ENCODE measurements at places on chromosomes 7 and 10.

DNA sequence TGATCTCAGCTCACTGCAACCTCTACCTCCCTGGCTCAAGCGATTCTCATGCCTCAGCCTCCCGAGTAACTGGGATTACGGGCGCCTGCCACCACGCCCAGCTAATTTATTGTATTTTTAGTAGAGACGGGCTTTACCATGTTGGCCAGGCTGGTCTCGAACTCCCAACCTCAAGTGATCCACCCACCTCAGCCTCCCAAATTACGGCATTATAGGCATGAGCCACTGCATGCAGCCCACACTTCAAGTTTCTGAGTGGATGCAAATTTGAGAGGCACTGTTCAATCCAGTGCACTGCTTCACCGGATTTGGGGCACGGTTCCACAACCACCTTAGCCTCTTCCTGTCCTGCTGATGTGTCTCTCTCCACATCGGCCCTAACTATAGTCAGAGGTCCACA is 16.5 kb downstream of the CNPY1 start:
- no peak for DNase-seq

GRCh38 chr7:121083138-121083789 is 94.8 kb downstream of the CPED1 start:
- no peak for DNase-seq

- no peak for DNase-seq
Observed at GRCh38 chr10:29240986-29241660, 47.7 kb upstream of the LYZL1 start.

DNA sequence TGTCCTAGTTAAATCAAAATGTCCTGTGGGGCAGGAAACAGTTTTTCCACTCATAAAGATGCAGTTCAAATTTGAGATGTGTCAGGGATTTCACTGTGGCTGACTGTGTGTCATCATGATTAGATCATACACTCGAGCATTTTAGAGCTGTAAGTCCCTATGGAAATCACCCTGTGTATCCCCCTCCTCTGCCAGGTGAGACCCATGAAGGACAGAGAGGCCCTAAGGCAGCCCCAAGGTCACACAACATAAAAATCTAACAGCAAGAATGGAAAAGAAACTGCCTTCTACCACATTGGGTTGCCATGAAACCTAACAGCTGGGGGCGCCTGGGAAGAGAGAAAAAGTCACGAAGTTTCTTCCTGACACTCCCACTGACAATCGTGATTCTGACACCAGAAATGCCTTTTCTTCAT is 135.8 kb downstream of the KCNMA1 start:
- no peak for DNase-seq

GRCh38 chr7:30468041-30468440 is 10.5 kb downstream of the NOD1 start:
- DNase-seq, result no peak

DNA sequence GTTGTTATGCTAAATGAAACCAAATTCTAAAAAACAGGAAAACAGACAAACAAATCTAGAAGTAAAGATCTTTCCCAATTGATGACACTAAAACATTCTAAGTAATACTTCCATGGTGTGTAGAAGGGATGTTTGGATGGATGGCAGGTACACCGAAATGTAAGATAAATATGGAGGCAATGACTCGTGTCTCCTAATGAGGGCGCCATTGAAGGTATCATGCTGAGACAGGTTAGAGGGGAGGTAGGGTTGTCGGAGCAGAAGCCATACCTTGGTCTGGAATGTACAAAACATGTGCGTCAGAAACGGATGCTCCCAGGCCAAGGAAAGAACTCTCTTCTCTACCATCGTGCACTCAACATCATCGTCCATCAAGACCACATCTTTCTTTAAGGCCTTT is 101.4 kb downstream of the PRKCQ start:
- no peak for DNase-seq

- DNase-seq, result no peak
Observed at GRCh38 chr7:48528646-48529045, 357.4 kb downstream of the ABCA13 start.

DNA sequence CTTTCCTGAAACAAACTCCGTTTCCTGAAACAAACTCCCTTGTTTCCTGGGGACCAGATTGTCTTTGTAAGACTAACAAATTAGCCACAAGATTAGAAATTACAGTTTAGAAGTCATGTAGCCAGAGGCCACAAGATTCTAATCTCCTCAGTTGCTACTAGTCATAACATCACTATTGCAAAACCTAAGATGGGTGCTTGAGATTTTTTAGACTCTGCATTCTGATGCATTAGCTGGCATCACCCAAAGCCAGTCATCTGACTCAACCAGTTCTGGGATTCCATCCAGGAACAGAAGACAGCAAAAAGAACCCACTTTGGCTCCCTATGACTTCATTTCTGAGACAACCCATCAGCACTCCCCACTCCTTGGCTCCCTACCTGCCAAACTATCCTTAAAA is 367.9 kb upstream of the MBL2 start:
- DNase-seq, result no peak

DNA sequence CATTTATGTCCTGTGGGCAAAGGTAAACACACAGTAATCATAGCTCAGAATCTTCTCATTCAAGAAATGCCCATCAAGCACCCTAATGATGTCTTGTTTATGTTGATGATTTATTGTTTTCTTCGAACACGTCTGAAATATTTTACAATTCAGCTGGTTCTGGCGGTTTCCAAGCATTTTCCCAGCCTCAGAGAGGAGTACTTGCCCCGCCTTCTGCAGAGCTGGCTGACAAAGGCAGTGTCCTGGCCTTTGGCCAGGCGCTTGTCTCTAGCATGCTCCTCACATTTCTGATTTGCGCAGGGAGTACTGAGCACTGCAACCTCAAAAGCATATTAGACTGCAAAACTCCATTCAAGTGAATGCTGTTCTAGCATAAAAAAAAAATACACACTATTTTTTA is 314.2 kb upstream of the GNAI1 start:
- no peak for DNase-seq

All from stimulated activated CD4-positive, alpha-beta T cell treated with anti-CD3 and anti-CD28 coated beads, Interleukin-2, amount 100 ng/mL, for 24 hours (primary cell).